ENCODE measurements at places on chromosomes 11 and 22.

- DNase-seq: no peak
These were observed 9.3 kb downstream of the OSBPL5 start for GRCh38 chr11:3155691-3156258.

GRCh38 chr11:119251114-119251513 lies 45.0 kb downstream of the CBL start:
- DNase-seq: no peak

- DNase-seq: no peak
These were observed 35.3 kb upstream of the CAT start for GRCh38 chr11:34403431-34403830.

DNA sequence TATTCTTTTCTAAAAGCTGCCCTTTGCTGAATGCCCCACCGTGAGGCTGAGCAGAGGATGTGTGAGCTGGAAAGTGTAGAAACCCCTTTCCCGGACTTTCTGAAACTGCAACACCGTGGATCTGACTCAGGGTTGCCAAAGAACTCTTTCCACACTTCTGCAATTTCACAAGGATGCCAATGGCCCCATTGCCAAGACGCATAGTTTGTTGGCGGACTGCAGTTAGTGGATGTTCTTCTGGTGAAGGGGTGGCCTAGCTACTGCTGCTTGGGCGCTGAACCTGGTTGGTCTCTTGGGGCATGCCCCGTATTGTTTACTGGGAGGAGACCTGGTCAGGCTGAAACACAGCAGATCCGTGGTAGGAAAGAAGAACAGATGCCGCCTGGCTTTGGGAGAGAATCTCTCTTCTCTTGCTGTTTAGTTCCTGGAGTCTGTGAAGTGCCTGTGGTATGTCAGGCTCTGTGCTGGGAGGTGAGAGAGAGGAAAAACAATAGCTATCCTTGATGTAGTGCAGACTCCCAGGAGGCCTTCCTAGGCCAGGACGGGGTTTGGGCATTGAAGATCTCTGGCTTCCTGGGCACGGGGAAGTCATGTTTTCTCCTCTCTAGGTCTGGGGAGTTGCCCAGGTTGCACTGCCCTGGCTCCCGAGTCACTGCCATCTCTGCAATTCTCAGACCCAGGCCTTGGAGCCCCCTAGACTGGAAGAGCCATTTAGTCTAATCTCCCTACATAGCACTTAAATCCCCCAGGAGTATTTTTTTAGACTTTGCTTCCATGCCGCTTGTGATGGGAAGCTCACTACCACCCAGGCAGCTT lies 26.9 kb downstream of the CD82 start:
- no peak for DNase-seq

- no peak for DNase-seq
These were observed 82.5 kb downstream of the C22orf31 start for GRCh38 chr22:28978863-28979796.

DNA sequence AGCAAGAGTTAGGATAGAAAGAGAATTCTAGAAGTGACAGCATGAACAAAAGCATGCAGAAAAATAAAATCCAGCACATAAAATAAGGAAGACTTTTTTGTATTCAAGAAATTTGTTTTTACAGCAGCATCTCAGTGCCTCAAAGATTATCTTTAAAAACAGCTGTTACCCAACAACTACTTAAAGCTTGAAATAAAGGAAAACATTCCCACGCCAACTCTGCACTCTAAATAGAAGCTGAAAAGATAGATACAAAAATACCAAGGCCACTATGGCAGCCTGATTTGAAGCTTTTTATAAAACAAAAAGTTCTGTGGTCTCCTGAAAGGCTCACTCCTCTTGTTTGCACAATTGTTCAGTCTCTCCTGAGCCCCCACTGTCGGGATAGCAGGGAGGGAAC lies 83.6 kb upstream of the LRRC55 start:
- DNase-seq: no peak

GRCh38 chr11:72405009-72405408 lies 29.3 kb downstream of the CLPB start:
- no peak for DNase-seq

DNA sequence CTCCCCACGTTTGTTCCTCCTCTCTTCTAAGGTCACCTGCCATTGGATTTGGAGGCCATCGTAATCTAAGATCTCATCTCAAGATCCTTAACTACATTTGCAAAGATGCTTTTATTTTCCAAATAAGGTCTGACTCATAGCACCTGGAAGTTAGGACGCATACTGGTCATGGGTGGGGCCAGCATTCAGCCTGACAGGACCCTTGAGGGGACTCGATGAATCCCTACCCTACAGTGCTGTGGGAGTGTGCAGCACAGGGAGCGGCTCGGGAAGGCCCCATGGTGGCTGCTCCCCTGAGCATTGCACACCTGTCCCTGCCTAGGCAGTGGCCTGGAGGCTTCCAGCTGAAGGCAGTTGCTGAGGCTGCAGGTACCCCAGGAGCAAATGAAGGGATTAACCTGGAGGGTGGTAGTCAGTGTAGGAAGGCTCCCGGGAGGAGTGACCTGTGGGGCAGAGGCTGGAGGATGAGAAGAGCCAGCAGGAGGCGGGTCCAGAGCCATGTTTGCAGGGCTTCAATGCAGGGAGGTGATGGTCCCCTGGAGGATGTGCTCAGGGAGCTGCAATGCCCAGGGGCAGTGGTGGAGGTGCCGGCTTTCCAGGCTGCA lies 362.2 kb downstream of the CTTN start:
- DNase-seq: no peak

- DNase-seq: peak; percentile 42
These were observed 17.5 kb downstream of the USP2 start for GRCh38 chr11:119363851-119364590.

- no peak for DNase-seq
These were observed 139.0 kb downstream of the ETS1 start for GRCh38 chr11:128448200-128448886.

- DNase-seq: no peak
These were observed 3.5 kb upstream of the SLC22A6 start for GRCh38 chr11:62988276-62988675.

DNA sequence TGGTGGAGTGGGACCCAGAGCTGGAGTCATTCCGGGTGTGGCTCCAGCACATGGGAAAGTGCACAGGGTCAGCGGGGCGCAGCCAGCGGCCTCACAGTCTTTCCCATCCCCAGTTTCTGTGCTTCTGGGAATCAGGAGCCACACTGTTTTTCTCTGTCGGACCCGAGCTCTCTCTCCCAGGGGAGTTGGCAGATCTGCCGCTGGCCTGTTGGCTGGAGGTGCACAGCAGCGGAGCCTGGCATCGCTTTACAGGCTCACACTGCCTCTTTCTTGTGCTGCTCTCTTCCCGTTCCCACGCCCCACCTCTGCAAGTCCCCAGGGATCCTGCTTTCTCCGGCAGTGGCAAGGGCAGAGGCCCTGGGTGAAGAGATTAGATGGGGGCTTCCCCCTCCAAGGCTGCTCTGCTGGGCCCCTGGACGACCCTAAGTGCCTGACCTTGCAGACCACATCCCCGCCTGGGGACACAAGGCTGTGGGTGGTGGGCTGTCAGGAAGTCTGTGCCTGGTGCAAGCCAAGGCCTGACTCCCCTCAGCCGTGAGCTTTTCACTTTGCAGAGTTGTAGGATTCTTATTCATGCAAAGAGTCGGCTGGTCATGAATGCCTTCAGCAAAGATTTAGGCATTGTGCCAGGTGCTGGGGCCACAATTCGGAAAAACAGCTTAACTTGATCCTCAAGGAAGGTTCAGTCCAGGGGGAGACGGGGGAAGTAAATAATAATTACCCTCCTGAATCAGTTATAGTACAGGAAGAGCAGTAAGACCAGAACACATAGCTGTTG lies 116.3 kb downstream of the TIMP3 start:
- no peak for DNase-seq

- DNase-seq: no peak
These were observed 41.9 kb downstream of the ATG16L2 start for GRCh38 chr11:72856065-72856464.

GRCh38 chr11:108199446-108200321 lies 22.8 kb downstream of the NPAT start:
- DNase-seq: peak; percentile 44
